ENCODE measurements at places on chromosomes 11 and 22.

GRCh38 chr11:67616431-67617242 is 9.9 kb downstream of the NDUFV1 start:
- DNase-seq = no peak

DNA sequence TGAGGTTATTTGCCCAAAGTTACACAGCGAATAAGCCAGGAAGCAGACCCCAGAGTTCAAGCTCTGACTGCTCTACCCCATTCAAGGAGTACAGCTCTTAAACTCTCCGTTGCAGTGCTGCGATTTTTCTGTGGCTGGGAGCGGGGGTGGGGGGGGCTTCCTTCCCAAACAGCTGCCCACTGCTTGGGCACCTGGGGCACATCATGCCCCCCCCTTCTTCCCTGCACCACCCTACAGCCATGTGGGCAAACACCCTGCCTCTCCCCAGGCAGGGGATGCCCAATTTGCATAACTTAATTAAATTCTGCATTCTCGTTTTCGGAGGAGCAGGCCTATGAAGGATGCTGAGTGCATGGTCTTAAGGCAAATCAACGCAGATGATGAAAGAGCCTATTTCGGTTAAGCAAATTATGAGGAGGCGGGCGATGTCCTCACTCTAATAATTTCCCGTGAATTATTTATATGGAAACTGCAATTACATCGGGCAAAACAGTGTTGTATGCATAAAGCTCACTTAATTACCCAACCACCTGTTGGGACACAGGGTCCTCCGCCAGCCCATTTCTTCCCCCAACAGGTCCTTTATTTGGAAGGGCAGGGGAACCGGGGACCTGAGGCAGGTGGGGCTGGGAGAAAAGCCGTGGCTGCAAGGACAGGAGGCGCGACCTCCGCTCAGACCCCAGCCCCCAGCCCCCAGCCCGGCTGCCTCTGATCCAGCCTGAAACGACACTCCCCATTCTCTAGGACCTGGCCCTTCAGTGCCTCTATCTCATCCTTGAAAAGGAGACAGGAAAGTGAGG is 610.5 kb downstream of the BUD13 start:
- DNase-seq = no peak

- DNase-seq = no peak
These were observed 30.7 kb downstream of the PARVG start for GRCh38 chr22:44211256-44211945.

DNA sequence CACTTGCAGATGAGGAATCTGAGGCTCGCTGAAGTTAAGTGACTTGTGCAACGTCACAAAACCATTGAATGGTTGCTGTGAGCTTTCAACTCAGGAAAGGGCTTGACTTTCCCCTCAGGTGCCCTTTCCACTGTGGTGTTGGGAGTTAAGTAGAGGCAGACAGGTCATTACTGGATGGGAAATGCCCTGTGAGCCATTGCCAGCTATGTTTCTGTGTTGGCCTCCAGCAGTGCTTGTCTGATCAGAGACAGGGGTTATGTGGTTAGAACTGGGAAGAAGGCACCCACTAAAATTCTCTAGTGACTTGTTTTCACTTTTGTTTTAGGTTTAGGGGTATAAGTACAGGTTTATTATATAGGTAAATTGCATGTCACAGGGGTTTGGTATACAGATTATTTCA is 96.6 kb downstream of the FDX1 start:
- DNase-seq = no peak

DNA sequence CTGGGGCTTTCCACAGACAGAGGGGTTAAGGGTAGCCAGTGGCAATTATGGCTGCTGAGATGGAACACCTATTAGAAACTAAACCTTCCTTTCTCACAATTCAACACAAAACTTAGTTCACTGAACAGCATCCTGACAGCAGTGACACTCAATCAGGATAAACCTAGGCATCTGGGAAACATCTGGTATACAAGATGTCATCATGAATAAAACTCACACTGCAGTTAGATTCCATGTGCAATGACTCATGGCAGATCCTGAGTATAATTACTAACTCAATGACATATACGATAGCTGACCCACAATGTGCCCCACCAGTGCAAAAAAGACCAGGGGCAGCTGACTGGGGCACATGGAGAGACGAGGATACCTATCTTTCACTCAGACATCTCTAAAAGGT is 17.7 kb downstream of the RBFOX2 start:
- no peak for DNase-seq

DNA sequence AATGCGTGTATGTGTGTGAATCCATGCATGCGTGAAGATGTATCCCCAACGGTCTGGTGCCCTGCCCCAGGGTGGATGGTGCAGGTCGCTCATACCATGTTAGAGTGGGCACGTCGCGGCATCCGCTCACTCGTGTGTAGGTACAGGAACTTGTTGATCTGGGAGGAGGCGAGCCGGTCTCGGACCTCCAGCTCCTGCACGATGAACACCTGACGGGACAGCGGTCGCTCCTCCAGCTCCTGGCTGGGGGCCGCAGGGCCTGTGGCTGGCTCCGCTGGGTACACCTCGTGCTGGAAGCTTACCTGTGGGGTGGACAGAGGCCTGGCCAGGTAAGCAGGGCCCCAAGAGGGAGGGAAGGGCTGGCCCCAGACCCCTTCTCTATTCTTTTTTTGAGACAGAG is 18.5 kb downstream of the ATG2A start:
- DNase-seq = no peak

DNA sequence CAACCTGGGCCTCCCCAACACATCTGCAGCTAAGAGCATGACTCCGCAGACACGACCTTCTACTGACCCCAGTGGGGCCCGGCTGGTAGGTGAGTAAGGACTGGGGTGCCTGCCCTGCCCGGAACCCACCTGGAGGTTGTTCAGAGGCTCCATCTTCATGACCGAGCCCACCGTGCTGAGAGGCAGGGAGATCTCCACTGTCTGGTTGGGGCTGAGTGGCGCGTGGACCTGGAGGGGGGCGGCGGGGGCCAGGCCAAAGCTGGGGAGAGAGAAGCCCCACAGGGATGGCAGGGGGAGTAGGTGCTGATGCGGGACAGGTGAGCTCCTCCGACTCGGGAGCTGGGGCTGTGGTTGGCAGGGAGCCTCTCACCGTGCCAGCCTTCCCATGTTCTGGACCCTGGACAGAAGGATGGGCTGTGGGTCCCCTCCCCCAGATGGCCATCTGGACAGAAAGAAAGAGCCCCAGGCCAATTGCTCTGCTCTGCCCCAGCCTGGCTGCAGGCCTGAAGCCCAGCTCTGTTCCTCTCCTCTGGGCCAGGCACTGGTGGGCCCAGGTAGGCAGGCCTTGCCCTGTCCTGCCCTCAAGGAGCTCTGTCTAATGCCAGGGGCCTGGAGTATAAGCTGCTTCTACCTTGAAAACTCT is 16.3 kb upstream of the RASL10A start:
- no peak for DNase-seq

DNA sequence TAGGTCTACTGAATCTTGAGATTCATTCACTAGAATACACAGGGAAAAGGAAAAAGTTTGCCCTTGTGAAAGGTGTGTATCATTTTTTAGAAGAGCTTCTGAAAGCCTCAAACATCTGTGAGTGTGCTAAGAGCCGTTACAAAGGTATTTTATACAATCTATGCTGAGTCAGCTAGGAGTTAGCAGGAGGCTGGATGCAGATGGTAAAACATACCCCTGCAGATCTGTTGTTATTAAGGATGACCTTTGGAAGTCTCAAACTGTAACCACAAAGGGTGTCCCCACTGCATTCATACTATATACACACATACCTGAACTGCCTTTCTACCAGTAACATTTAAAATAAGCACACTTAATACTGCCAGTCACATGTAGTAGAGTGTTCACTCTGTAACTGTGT is 8.4 kb upstream of the C11orf91 start:
- no peak for DNase-seq

GRCh38 chr22:49918911-49919881 is 762 bp downstream of the CRELD2 start:
- DNase-seq = no peak

DNA sequence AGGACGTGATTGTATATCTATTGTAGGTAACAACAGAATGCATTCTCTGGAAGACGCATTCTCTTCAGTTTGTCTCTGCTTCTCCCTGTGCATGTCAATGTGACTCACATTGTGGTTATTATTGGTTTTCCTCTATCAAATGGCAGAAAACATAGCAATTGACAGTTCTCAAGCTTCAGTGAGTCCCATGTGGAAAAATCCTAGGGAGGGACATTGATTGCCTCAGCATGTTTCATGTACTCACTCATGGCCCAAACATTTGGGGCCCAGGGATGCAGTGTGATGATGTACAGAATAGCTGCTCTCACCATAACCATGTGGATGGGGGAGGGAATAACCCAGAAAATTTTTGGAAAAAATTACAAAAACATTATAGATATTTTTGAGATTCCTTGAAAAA is 9.3 kb upstream of the ARL14EP start:
- DNase-seq = no peak

DNA sequence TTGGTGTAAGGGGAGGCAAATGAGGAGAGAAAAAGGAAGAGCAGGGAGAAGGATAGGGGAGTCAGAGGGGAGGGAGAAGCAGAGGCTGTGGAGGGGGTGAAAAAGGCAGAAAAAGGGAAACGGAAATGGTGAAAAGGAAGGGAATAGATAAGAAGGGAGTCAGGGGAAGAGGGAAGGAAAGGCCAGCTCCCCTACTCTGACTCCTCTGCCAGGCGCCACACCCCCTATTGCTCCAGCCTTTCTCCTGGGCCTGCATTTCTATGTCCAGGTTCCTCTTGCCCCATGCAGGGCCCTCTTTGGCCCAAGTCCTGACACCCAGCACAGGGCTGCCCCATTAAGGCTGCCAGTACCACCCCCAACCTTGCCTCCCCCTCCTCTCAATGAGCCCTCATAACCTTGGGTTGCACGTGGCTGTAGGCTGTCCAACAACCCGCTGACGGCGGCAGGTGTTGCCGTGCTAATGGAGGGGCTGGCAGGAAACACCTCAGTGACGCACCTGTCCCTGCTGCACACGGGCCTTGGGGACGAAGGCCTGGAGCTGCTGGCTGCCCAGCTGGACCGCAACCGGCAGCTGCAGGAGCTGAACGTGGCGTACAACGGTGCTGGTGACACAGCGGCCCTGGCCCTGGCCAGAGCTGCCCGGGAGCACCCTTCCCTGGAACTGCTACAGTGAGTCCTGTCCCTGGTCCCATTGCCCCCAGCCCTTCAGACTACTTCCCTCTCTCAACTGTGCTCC is 3.4 kb upstream of the NHERF4 start:
- DNase-seq = no peak

GRCh38 chr11:95230810-95231126 is 234 bp downstream of the SESN3 start:
- no peak for DNase-seq

DNA sequence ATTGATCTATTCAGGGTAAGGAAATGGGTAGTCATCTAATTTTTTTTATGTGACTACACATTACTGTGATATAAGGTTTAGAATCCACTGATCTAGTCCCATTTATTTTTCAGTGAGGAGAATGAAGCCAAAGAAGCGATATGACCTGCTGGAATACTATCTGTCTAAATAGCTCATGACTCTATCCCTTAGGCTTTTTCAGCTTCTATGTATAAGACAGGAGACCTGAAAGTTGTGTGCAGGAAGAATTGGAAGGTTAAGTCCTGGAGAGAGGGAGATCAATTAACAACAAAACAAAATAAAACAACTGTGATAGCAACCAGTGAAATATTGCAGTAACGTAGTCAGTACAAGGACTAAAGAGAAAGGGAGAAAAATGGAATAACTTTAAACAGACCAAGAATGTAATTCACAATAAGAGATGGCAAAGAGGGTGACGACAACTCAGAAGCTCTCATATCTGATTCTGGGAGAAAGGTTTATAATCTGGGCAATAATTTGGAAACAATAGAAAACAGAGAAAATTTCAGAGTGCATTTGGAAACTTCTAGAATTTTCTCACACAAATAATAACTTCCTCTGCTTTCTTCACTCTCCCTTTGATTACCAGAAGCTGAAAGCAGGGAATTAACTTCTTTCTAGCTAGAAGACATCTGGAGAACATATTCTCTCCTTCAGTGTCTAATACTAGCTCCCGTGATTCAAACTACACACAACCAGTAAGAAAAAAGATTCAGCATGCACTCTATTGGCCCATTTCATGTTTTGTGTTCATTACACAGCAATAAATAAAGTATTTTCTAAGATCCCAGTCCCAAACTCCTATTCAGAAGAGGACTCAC is 19.2 kb upstream of the CASP12 start:
- DNase-seq = no peak

DNA sequence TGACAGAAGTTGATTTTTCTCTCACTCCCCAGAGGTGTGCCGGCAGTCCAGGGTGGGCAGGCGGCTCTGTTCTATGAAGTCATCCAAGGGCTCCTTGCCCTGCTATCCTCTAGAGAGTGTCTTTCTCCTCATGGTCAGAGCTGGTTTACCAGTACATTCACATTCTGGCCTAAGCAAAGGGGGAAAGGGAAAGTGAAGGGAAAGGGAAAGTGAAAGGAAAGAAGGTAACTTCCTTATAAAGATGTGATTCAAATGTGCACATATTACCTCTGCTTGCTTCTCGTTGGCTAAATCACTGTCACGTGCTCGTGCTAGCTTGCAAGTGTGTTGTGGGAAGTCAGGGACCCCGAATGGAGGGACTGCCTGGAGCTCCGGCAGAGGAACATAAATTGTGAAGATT is 2.9 kb upstream of the HTATIP2 start:
- no peak for DNase-seq

GRCh38 chr22:23835484-23836144 is 3.2 kb downstream of the DERL3 start:
- DNase-seq = no peak

DNA sequence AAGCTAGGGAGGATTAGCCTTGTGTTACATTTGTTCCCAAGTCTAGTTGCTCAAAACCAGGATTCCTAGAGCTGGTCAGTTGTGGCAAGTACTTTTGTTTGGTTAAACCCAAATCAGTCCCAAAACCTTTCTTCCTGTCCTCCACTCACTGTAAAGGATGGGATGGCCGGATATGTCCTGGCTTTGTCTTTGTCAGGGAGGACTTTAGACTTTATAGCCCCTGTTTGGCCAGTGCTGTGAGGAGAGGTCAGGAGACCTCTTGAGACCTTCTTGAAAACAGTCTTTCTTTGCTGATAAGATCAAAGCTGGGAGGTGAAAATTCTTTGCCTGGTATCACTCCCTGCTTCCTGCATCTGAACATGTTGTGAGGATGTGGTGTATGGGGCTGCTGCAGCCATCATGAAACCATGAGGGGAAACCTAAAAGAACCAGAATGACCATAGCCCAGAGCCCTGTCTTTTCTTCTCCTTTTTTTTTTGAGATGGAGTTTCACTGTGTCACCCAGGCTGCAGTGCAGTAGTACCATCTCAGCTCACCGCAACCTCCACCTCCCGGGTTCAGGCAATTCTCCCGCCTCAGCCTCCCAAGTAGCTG is 43.6 kb upstream of the FTH1 start:
- DNase-seq = no peak

GRCh38 chr11:73866095-73866579 is 10.5 kb downstream of the COA4 start:
- DNase-seq = no peak

- no peak for DNase-seq
These were observed 412.2 kb downstream of the TBC1D22A start for GRCh38 chr22:47174671-47175112.

DNA sequence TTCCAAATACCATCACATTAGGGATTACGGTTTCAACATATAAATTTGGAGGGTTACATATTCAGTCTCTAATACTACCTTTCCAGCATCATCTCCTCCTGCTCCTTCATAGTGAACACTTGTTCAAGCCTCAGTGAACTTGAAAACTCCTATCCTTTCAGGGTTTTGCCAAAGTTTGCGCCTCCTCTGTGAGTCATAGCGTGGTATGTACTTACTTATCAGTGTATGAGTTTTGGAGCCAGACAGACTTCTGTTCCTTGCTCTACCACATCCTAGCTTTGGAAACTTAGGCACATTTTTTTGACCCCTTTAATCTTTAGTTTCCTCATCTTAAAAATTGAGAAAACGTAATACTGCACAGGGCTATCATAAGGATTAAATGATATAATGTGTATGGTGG is 160.1 kb upstream of the ZC3H12C start:
- no peak for DNase-seq

All from HCT116 (cell line).